ENCODE measurements at places on chromosomes 1 and 21.

- no peak for DNase-seq
These were observed 297.7 kb downstream of the OMA1 start for GRCh38 chr1:58248791-58249190.

GRCh38 chr1:235073968-235074522, 54.6 kb downstream of the TOMM20 start:
- DNase-seq = no peak

DNA sequence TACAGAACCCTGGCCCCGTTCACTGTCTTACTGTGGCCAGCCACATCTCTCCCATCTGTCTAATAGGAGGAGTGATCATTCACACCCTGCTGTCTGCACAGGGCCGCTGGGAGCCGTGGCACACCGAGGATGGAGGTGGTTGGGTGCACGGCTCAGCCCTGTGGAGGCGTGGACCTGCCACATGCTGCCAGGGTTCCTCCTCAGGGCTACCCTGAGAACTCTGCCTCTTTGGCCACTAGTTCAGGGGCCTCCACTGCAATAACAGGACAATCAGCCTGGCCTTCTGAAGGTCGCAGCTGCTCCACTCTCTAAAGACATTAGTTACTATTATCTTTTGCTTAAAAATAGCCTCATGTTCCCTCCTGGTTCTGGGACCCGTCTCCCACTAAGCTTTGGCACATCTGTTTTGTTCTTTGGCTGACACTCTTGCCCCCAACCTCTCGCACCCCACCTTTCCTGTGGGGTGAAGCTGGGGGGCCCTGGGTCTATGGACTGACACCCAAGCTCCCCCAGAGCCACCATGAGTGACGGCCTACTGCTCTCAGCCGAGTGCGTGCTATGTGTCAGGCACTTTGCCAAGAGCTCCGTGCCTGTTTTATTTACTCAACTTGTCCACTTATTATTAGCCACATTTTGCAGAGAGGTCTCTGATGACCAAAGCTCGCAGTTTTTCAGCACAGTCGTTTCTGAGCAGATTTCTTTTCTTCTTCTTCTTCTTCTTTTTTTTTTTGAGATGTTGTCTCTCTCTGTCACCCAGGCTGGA, 66.3 kb downstream of the ARHGEF10L start:
- DNase-seq = no peak

GRCh38 chr1:175127565-175127964, 59.9 kb downstream of the TNN start:
- DNase-seq = no peak

GRCh38 chr1:234869182-234870019, 259.2 kb downstream of the TOMM20 start:
- DNase-seq = no peak

- DNase-seq = no peak
These were observed 36.6 kb downstream of the RUNX3 start for GRCh38 chr1:24893431-24893830.

DNA sequence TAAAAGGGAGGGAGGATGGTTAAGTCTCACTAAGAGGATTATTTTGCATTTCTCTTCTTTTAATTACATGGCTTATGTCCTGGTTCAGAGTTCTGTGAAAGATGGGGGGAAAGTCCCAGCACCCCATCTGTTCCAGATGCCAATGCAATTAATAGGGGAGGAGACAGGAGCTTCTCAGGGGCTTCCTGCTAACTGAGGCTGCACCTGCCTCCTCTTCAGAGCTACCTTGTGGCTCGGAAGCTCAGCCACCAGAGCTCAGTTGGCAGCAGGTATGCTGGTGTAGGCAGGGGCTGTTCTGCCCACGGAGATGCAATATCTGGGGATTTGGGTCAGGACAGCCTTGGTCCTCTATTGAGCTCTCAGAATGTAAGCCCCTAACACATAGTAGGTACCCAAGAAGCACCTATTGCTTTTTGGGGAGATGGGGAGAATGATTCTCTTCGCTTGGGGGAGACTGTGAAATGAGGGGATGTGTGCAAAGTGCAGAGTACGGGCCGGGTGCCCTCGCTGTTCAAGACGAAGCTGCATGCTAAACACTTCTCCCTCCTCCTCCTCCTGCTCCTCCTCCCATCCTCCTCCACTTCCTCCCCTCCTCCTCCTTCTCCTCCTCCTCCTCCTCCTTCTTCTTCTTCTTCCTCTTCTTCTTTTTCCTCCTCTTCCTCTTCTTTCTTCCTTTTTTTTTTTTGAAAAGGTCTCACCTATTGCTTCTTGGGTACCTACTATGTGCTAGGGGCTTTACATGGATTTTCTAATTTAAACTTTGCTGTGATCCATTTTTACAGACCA, 279.0 kb downstream of the PTPRU start:
- DNase-seq = no peak

GRCh38 chr1:20107351-20107750, 12.0 kb downstream of the PLA2G2D start:
- no peak for DNase-seq

GRCh38 chr1:217149791-217150190, 426.6 kb upstream of the ESRRG start:
- DNase-seq = no peak

DNA sequence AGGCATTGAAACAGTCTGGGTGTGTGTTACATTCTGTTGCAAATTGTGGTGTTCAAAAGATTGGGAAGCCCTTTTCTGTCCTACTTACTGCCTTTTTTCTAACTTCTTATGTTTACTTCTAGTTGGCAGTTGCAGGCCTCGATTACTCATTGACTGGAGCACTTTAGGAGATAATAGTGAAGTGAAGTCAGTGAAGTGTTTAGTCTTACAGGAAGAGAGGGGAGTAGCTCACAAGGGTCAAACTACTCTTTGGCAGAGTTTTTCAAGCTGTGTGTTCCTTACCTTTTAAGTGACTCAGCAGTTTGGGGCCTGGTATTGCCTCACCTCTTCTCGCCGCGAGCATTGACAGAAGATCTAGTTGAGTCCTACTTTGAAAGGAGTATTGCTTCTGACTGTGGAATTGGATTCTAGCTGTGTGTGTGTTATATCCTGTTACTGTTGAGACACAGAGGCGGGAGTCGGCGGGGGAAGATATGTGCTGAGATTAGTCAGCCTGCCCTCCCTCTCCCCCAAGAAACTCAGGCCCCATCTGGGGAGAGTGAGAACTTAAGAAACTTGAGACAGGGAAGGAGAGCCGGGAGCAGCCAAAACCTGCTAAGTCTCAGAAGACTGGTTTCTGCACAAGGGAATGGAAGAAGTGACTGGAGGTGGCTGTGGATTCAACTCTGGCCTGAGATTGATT, 19.3 kb downstream of the AHCYL1 start:
- DNase-seq = peak; percentile 7

DNA sequence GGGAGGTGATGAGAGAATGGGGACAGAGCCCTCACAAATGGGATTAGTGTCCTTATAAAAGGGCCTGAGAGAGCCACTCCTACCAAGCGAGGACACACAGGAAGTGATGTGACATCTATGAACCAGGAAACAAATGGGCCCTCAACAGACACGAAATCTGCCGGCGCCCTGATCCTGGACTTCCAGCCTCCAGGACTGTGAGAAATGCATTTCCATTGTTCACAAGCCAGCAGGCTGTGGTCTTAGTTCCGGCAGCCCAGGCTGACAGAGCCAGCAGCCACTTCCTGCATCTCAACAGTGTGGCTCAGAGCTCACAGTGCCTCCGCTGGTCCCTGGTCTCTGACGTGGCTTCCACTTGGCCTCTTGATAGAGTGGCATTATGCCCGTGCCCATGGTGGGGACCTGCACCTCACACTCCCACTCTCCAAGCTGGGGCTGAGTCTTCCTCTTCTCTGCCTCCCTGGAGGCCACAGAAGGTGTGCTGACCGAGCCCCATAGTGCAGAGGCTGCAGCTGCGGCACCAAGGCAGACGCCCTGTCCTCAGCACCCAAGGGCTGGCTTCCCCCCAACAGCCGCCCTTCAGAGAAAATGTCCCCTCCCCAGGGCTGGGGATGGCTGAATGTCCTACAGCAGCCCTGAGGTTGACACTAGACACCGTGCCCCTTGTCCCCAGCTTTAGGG, 44.9 kb downstream of the ACOT7 start:
- no peak for DNase-seq

DNA sequence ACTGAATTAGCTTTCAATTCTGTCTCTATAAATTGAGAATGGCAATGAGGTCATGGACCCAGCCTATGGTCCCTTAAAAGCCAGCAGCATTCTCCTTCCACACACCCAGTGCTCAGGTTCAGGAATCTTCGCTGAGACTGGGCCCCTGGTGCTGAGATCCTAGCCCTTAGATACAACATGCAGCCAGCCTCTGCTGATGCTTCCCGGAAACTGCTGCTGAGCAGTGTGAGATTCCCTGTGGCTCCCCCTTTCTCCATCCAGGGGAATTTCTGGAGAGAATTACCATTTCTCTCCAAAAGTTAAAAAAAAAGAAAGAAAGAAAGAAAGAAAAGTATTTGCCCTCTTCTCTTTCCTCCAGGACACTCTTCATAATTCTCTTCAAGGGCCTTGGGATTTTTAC, 31.7 kb upstream of the RALGPS2 start:
- no peak for DNase-seq

GRCh38 chr1:117093870-117094621, 27.5 kb downstream of the TRIM45 start:
- DNase-seq = no peak

DNA sequence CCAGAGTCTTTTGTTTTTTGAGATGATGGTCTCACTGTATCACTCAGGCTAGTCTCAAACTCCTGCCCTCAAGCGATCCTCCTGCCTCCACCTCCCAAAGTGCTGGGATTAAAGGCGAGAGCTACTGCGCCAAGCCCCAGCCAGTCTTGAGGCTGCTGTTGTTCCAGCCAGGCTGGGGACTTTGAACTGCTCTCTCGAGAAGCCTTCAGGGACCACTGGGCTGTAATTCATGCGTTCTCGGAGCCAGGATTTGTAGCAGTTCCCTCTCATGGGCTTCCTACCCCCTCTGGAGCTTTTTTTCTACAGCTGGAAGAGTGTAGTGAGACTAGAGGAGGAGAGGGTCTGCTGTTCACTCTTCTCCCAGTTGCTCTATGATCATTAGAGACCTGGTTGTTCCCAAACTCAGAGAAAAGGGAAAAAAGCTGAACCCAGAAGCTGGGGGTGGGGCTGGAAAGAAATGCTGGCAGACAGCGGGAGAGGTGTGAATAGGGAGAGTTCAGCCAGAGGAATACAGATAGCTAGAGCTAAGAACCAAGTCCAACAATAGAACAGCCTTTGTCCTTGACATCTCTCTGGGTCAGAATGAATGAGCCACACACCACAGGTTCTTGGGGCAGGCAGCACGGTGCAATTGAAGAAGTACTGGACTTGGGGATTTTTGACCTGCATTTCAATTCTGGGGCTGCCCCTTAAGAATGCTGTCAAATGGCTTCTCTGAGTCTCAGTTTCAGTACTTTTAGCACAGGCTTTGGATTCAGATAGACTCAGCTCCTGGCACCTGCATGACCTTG, 13.2 kb upstream of the SLC41A1 start:
- DNase-seq = no peak

DNA sequence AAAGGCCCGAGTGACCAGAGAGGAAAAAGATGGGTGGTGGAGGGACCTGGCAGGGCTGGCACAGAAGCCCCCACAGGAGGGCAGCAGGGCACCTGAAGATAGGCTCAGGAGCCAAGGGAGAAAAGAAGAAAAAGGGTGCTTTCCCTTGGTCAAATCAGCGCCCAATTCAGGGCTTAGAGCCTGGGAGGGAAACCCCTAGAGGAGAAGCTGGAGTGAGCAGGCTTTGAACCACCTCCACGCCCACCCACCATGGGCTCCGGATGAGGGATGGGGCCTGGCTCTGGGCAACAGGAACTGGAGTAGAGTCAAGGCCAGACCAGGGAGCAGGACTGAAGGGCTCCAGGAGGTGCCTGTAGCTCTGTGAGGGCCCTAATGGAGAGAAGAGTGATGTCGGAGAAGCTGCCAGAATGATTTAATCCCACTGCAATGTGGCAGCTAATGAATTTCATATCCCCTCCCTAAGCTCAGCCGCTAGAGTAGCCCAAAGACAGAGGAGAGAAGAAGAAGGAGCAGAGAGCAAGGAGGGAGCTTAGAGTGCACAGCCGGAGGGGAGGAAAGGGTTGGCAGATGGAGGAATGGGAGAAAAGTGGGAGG, 12.0 kb upstream of the PRELP start:
- DNase-seq = no peak

DNA sequence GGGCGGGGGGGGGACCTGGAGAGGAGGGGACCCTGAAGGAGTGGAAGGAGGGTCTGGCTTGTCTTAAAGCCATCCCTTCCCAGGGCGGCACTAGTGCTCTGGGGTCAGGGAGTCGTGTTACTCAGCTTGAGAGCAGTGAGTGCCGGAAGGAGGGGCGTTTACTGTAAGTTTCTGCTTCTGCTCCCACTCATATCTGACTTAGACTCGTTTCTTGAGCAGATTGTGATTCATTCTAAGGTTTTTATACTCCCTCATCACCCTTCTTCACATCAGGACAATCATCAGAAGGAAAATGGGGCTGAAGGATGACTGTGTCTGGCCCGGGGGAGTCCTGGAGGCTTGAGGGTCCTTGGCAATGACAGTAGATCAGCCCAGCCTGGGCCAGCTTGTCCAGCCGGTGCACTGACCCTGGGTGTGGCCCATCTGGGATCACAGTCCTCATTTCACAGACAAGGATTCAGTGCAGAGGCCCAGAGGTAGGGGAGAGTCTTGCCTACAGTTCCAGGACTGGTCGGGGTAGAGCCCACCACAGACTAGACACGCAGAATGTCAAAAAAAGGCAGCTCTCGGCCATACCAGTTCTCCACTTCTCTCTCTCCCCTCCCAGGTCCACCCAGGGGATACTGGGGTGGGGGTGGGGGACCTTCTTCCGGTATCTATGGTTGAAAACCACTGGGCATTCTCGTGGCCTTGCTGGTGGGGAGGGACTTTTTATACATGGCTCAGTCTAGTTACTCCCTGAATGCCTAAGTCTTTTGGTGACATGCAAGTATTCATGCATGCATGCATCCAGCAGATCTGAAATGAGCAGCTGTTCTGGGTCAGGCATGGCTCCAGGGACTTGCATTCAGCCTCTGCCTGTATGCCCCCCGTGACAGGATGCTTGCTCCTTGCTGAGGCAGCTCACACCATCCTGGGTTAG, 5.1 kb downstream of the TNFRSF8 start:
- peak; percentile 22 for DNase-seq

- DNase-seq = no peak
These were observed 348.7 kb downstream of the NPHP4 start for GRCh38 chr1:5643360-5644107.

- no peak for DNase-seq
These were observed 378.1 kb upstream of the POU3F1 start for GRCh38 chr1:38424677-38425076.

GRCh38 chr1:203239081-203239480, 9.6 kb upstream of the CHIT1 start:
- DNase-seq = no peak

DNA sequence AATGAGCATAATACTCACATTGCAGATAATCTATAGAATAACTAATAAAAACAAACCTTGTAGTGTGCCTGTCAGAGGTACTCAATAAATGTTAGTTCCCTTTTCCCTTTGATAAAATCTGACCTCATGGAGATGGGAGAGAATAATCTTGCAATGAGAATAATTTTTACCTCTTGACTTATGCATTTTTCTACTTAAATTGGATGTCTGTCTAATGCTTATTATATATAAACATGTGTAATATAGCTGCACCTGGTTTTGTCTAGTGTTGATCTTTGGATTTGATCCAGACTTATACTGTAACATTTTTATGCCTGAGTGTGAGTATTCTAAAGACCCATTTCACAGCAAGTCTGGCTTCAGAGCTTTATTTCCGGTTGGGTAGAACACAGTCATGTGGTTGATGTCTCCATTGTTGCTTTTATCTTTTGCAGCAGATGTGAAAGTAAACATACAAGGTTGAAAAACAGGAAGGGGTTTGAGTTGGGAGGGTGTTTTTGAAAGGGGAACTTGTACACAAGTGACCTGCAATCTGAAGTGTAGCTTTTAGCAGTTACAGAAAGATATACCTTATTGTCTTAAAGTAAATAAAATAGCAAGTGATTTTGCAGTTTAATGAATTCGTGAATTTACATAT, 12.4 kb downstream of the EPB41 start:
- peak; percentile 16 for DNase-seq

All from T-helper 2 cell (primary cell).